Hepatocyte (in vitro differentiated cells): ENCODE measurements at places on chromosomes 11 and 22. TPM values are rescaled to one million over a fixed set of nuclear protein-coding genes. Genes with fewer than 3 reads are reported as not detected.

DNA sequence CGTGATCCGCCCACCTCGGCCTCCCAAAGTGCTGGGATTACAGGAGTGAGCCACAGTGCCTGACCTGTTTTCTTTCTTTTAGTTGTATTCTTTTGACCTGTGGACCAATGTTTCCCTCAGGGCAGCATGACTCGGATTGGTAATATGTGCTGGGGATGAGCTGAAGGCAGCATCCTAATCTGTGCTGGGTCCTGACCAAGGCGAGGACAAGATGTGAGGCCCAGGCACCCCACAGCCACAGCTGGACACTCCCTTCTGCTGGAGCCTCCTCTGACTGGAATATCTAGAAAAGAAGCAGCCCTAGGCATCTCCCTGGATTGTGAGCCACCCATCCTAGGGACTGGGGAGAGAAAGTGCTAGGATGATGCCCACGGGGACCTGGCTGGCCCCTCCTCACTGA, 105.4 kb downstream of the PDE2A start:
- no peak overlapping the region for H3K4me3 ChIP-seq
- no peak for DNase-seq
- no peaks in the 10 kb centered on the region for H3K36me3 ChIP-seq
- no peaks in the 10 kb centered on the region for H3K27me3 ChIP-seq
- H3K27ac ChIP-seq = no peak overlapping the region

Gene GUCY1A2
- 8.4 and 9.1 TPM in 2 replicates for total RNA-seq

Gene RAG2
- not detected in 2 replicates for total RNA-seq

- H3K36me3 ChIP-seq = no peaks in the 10 kb centered on the region
- H3K4me3 ChIP-seq = no peak overlapping the region
- no peaks in the 10 kb centered on the region for H3K27me3 ChIP-seq
- H3K27ac ChIP-seq = no peak overlapping the region
- no peaks in the 10 kb centered on the region for H3K4me1 ChIP-seq
Observed at GRCh38 chr11:59416613-59417012, 9.6 kb downstream of the OR5A2 start.

- no peaks in the 10 kb centered on the region for H3K36me3 ChIP-seq
- no peak overlapping the region for H3K27ac ChIP-seq
- no peaks in the 10 kb centered on the region for H3K27me3 ChIP-seq
- no peaks in the 10 kb centered on the region for H3K4me1 ChIP-seq
Observed at GRCh38 chr22:21108379-21109115, 62.8 kb downstream of the LRRC74B start.

Gene MYBPC3
- 0.68 and 1.4 TPM in 2 replicates for total RNA-seq

Gene ATL3
- total RNA-seq = 30.1 and 36.2 TPM in 2 replicates

Gene EHF
- 8.6 and 9.0 TPM in 2 replicates for total RNA-seq

Gene OR10A2
- not detected in 2 replicates for total RNA-seq

GRCh38 chr22:22397292-22397870, 111.2 kb downstream of the ZNF280B start:
- H3K36me3 ChIP-seq = no peaks in the 10 kb centered on the region
- H3K27ac ChIP-seq = no peak overlapping the region
- peaks cover 8% of the 10 kb centered on the region for H3K27me3 ChIP-seq
- no peak for DNase-seq
- no peaks in the 10 kb centered on the region for H3K4me1 ChIP-seq

DNA sequence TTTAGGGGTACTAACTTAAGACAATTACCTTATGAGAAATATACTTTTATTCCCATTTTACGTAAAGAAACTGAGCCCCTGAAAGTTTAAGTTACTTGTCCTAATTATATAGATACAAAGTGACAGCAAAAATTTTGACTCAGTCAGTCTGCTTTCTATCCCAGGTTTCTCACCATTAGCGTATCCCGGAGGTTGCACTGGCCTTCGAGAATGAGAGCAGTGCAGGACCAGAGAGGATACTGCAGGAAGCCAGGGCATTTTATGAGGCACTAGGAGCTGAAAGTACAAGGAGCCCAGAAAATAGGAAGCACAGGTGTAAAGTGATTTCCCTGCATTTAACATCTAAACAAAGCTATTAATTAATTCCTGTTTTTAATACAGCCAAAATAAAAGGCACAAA, 55.4 kb downstream of the GRIA4 start:
- no peak overlapping the region for H3K27ac ChIP-seq
- no peaks in the 10 kb centered on the region for H3K27me3 ChIP-seq
- no peak for DNase-seq
- H3K36me3 ChIP-seq = no peaks in the 10 kb centered on the region
- H3K4me3 ChIP-seq = no peak overlapping the region
- H3K4me1 ChIP-seq = no peaks in the 10 kb centered on the region

DNA sequence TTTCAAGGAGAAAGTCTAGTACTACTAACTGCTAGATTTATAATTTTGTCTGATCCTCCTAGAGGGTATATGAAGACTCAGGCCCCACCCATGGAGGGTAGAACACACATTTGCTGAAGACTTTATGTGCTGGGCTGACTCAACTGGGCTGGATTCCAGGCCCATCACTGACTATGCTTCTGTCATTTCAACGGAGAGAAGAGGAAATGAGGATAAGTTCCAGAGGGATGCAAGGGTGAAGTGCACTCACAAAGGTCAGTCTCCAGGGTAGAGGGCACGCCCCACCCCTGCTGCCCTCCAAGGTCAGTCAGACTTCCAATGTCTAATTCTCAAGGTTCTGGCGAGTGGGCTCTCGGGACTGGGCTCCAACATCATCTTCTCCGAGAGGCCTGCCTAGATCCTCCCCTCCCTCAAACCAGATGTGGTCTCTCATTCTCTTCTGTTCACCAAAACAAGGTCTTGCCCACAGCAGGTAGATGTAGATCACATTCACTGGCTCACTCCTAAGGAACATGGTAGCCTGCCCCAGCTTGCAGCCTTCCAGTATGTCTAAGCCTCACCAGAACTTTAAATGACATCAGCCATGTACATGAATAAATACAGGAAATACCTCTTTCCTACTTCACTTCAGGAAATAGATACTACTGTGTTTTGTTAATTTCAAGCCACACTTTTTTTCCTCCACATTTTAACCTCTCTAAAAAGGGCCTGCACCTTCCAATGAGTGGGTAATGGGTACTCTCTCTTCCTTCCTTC, 7.3 kb upstream of the C11orf86 start:
- peak overlapping the region; percentile 21 for H3K27ac ChIP-seq
- no peaks in the 10 kb centered on the region for H3K36me3 ChIP-seq
- H3K27me3 ChIP-seq = no peaks in the 10 kb centered on the region

- H3K4me1 ChIP-seq = no peaks in the 10 kb centered on the region
- H3K4me3 ChIP-seq = no peak overlapping the region
- no peak for DNase-seq
- no peaks in the 10 kb centered on the region for H3K36me3 ChIP-seq
- H3K27me3 ChIP-seq = no peaks in the 10 kb centered on the region
Observed at GRCh38 chr11:93080146-93080759, 110.8 kb downstream of the MTNR1B start.

DNA sequence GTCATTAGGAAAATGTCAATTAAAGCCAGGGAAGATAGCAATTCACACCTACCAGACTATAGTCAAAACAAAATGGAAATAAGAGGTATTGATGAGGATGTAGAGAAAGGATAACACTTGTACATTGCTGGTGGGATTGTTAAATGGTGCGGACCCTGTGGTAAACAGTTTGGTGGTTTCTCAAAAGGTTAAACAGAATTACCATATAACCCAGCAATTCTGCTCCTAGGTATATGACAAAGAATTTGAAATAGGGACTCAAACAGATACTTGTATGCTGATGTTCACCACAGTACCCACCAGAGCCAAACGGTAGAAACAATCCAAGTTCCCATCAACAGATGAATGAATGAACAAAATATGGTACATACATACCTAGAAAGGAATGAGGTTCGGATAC, 33.0 kb upstream of the TOP3B start:
- H3K36me3 ChIP-seq = no peaks in the 10 kb centered on the region
- DNase-seq = no peak
- H3K4me1 ChIP-seq = no peaks in the 10 kb centered on the region
- no peak overlapping the region for H3K4me3 ChIP-seq
- no peak overlapping the region for H3K27ac ChIP-seq
- H3K27me3 ChIP-seq = no peaks in the 10 kb centered on the region

- H3K27me3 ChIP-seq = no peaks in the 10 kb centered on the region
- no peaks in the 10 kb centered on the region for H3K36me3 ChIP-seq
- no peak overlapping the region for H3K4me3 ChIP-seq
Observed at GRCh38 chr11:36155770-36156160, 133.5 kb downstream of the COMMD9 start.

- no peak overlapping the region for H3K27ac ChIP-seq
- H3K4me3 ChIP-seq = no peak overlapping the region
- H3K36me3 ChIP-seq = no peaks in the 10 kb centered on the region
- peak; percentile 4 for DNase-seq
- no peaks in the 10 kb centered on the region for H3K27me3 ChIP-seq
Observed at GRCh38 chr11:44625759-44626523, 60.5 kb downstream of the CD82 start.

Gene CHEK2
- total RNA-seq = 15.5 and 25.9 TPM in 2 replicates

DNA sequence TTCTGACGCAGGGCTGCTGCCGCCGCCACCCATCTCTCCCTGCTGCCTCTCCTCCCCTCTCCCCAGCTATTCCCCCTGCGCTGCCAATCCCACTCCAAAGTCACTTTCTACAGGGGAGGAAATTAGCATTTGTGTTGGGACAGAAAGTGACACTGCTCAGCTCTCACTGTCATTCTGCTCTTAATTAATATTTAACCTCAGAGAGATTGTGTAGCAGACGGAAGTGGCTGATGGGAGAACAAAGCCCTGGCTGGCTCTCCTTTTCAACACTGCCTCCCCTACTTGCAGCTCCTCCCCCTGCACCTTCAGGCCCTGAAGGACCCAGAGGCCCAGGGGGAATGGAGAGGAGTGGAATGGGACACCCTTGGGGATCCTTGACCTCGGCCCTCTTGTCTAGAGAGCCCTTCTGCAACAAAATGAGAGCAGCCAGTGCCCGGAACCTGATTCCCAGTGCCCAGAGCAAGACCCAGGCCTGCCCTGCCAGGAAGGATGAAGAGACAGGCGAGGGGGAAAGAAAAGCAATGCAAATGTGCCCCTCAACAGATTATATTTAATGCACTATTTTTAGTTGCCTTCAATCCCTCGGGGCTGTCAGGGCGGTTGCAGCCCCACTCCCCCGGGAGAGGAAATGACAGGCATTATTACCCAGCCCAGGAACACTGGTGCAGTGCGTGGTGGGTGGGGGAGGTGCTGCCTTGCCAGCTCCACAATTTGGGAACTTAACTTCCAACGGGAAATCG, 14.6 kb upstream of the NRGN start:
- no peaks in the 10 kb centered on the region for H3K36me3 ChIP-seq
- H3K4me1 ChIP-seq = peaks cover 5% of the 10 kb centered on the region
- no peak overlapping the region for H3K4me3 ChIP-seq
- peaks cover 48% of the 10 kb centered on the region for H3K27me3 ChIP-seq

GRCh38 chr11:61695917-61696316, 15.7 kb downstream of the DAGLA start:
- DNase-seq = peak; percentile 76
- no peaks in the 10 kb centered on the region for H3K36me3 ChIP-seq
- H3K4me1 ChIP-seq = peaks cover 71% of the 10 kb centered on the region
- no peaks in the 10 kb centered on the region for H3K27me3 ChIP-seq

Gene THOC5
- 26.5 and 27.7 TPM in 2 replicates for total RNA-seq

Gene KLHL35
- 0.63 and 0.88 TPM in 2 replicates for total RNA-seq

DNA sequence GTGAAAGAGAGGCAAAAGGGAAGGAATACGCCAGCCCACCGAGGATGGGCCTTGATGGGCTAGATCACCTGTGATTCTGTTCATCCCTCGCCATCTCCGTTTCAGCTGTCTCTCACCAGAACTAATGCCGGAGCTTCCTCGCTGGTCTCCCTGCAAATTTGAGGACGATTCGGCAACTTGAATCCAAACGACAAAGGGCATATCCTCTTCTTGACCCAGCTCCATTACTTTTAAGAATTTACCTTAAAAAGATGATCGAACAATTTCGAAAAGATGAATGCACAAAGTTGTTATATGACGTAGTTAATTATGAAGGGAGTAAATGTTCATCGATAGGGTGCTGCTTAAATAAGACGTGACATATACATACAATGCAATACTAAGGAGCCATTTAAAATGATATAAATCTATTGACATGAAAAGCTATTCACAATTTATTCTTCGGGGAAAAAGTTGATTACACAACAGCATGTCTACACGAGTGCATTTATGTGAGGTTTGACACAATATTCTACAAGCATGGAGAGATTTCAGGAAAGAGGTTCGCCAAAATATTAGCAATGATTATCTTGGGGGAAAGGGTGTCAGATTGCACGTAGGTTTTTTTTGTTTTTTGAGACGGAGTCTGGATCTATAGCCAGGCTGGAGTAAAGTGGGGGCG, 937 bp upstream of the FAM168A start:
- DNase-seq = no peak
- H3K36me3 ChIP-seq = no peaks in the 10 kb centered on the region
- H3K4me3 ChIP-seq = peak overlapping the region; percentile 5
- no peaks in the 10 kb centered on the region for H3K27me3 ChIP-seq

DNA sequence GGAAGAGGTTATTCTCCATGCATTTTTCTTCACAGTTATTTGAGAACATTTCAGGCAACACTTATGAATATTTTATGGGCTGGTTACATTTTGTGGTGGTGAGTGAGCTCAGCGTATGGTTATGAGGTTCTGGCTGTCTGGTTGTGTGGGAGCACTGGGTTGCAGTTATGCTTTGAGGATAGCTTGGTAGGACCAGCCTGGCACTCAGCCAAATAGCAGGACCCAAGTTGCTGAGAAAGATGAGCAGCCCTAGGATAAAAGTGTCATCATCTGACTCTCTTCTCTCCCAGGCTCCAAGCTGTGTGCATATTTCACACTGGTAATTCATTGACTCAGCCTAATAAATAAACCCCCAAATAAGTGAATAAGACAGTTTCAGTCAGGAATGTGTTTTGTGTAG, 8.1 kb upstream of the SRSF8 start:
- no peak for DNase-seq
- no peak overlapping the region for H3K4me3 ChIP-seq
- H3K27me3 ChIP-seq = no peaks in the 10 kb centered on the region

- no peak overlapping the region for H3K4me3 ChIP-seq
- no peaks in the 10 kb centered on the region for H3K36me3 ChIP-seq
- peaks cover 10% of the 10 kb centered on the region for H3K4me1 ChIP-seq
- no peaks in the 10 kb centered on the region for H3K27me3 ChIP-seq
- DNase-seq = no peak
- H3K27ac ChIP-seq = no peak overlapping the region
Observed at GRCh38 chr11:117724104-117724503, 72.9 kb downstream of the DSCAML1 start.

DNA sequence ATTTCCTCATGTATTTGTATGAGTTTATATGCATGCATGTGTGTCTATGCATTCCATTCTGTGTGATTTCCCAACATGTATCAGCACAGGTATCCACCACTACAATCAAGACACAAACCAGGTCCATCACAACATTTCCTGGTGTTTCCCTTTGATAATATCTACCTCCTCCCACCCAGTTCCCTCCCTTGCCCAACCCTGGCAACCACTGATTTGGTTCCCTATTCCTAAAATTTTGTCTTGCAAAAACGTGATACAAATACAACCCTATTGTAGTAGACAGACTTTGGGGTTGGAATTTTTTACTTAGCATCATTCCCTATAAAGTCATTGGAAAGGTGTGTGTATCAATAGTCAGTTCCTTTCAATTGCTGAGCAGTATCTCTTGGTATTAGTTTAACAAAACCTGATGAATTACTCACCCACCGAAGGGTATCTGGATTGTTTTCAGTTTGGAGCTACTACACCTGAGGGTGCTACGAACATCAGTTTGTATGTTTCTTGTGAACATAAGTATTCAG, 51.8 kb upstream of the IGLL5 start:
- H3K4me1 ChIP-seq = no peaks in the 10 kb centered on the region

Gene TALDO1
- total RNA-seq = 132 and 137 TPM in 2 replicates

GRCh38 chr11:46362156-46363030, 15.1 kb downstream of the DGKZ start:
- no peak overlapping the region for H3K27ac ChIP-seq
- DNase-seq = no peak
- no peak overlapping the region for H3K4me3 ChIP-seq
- H3K4me1 ChIP-seq = peaks cover 14% of the 10 kb centered on the region
- no peaks in the 10 kb centered on the region for H3K36me3 ChIP-seq
- no peaks in the 10 kb centered on the region for H3K27me3 ChIP-seq
